ENCODE measurements at places on chromosomes 1 and 21.

GRCh38 chr1:39268906-39269305 lies 64.4 kb downstream of the MACF1 start:
- DNase-seq, result no peak

- DNase-seq, result no peak
Measured at GRCh38 chr1:152972196-152972886, 1.9 kb downstream of the SPRR4 start.

- no peak for DNase-seq
Measured at GRCh38 chr1:109610609-109611307, 8.7 kb downstream of the GNAT2 start.

DNA sequence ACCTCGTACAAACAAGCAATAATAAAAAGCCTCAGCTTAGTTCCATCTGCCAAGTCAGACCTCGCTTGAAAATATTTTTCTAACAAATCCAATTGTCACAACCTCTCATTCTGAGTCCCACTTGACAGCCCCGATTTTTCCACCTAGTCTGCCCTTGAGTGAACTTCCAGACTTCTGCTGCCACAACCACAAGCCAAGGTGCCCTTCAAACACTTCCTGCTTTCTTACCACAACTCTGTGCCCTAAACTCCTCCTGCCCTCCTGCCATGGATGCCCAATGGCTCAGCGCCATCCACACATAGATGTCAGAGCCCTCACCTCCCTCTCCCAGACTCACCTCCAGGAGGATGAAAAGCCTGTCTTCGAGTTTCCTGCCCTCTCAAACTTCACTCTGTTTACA lies 3.9 kb downstream of the TMPRSS2 start:
- no peak for DNase-seq

DNA sequence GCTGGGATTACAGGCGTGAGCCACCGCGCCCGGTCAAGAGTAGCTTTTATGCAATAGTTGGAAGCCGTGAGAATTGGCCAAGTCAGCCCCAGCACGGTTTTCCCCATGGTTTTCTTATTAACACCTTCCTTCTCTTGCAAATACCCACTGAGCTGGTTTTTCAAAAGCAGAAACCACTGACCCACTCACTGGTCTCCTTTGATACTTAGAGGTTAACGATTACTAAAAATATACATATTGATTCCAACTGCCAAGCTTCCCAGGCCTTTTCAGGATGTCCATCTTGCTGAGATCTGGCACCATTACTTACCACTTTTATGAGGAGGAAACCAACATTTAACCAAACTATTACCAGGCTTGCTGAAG lies 25.9 kb upstream of the TARDBP start:
- no peak for DNase-seq

DNA sequence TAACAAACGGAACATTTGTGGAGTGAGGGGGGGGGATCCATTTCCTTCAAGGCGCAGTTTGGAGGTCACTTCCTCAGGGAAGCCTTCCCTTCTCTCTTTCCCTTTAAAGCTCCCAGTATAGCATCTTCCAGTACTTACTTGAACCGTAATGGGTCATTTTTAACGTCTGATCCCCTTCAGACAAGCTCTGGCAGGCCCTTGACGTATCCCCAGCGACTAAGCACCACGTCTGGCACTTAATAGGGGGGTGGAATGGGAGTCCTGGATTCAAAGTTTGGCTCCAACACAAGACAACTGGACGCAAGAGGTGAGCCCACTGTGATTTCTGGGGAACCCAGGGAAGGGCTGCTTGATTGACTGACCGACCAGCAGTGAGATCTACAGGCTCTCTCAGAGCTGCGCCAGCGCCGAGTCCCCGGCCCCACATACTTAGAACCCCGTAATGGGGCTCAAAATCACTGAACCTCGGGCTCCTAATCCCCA lies 441 bp downstream of the YARS1 start:
- DNase-seq, result peak; percentile 25

DNA sequence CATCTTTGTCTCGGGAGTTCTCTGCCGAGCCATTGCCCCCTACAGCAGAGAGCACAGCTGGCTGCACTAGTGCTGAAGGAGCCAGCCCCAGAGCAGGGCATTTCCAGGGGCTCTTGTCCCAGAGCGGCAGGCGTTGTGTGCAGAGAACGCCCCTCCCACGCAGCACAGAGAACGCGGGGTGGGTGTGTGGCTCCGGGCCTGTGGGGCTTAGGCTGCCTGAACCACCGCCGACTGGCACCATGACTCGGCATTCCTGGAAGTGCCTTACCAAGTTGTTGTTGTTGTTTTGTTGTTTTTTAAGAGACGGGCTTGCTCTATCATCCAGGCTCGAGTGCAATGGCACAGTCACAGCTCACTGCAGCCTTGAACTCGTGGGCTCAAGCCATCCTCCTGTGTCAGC lies 15.8 kb upstream of the DIP2A start:
- DNase-seq, result no peak

DNA sequence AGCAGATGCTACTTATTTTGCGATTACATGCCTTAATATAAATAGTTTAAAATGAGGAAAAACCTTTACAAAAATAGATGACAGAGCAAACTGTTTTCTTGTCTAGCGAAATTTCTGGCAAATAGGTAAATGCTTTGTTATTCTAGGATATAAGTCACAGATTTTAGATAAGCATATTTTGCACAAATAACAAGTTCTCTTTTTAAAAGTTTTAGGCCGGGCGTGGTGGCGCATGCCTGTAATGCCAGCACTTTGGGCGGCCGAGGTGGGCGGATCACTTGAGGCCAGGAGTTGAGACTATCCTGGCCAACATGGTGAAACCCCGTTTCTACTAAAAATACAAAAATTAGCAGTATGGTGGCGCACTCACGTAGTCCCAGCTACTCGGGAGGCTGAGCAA lies 20.3 kb upstream of the ERRFI1 start:
- no peak for DNase-seq

- DNase-seq, result no peak
Measured at GRCh38 chr1:66848193-66848592, 47.1 kb upstream of the INSL5 start.

- DNase-seq, result no peak
Measured at GRCh38 chr1:150808121-150808520, at the start of gene CTSK. TSS of gene CTSK (minus strand) at chr1:150808260. CDS start at chr1:150806805, 1,455 bp downstream.

DNA sequence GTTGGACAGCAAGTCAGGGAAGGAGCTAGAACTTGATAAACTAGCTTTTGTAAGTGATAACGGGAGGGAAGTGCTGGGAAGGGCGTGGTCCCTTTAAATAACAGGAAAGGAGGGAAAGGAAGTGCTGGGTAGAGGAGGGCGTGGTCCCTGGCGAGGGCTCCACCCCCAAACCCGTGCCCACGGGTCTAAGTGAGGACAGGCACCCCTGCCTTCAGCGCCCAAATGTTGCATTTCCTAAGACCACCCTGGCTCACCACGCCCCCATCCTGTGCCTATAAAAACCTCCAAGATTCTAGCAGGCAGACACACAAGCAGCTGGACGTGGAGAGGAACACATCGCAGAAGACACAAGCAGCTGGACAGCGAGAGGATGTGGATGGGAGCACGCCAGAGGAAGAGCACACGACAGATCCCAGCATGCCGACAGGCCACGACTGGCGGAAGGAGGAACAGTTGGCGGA lies 58.5 kb downstream of the PALMD start:
- DNase-seq, result no peak

DNA sequence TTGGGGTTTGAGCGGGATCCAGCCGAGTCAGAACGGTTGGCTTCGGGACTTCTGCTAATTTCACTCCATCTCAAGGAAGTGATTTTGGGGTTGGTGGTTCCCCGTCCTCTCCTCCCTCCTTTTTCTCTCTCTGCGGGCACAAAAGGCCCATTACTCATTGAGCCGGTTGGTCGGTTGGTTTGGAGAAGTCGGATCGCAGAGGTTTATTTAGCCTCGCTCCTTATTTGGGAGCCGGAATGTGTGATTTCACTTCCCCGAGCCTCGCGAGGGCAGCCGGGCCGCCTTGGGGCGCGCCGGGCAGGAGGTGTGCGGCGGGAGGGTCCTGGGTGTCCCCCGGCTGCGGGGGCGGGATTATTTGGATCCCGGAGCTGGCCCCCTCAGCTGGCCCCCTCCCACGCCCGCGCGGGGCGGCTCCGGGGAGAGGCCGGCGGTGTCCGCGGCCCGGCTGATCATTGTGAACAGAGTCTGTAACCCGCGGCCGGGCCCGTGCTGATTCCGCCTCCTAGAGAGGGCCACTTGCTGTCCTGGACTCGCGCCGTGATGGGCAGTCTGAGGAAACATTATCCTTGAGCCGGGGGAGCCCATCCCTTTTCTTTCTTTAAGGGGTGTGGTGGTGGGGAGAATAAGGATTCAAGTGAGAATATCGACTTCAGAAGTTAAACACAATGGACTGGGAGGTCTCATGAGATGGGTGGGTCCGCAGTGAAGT lies 1.2 kb downstream of the MAPKAPK2 start:
- DNase-seq, result peak; percentile 74

GRCh38 chr1:75129983-75130789 lies 4.0 kb upstream of the LHX8 start:
- no peak for DNase-seq

DNA sequence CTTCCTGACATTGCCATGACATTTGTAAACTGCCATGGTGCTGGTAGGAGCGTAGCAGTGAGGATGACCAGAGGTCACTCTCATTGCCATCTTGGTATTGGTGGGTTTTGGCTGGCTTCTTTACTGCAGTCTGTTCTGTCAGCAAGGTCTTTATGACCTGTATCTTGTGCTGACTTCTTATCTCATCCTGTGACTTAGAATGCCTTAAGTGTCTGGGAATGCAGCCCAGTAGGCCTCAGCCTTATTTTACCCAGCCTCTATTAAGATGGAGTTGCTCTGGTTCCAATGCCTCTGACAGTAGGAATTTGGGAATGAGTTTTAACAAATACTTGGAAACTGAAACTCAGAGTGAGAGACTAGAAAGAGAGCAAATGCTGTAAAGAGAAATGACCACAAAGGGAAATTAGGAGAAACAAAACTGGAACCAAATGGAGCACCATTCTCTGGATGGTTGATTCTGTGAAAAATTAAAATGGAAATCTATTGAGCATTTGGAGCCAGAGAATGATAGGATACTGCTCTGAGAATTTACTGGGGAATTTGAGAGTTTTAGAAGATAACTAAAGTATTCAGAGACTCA lies 50.1 kb upstream of the RHOU start:
- no peak for DNase-seq

DNA sequence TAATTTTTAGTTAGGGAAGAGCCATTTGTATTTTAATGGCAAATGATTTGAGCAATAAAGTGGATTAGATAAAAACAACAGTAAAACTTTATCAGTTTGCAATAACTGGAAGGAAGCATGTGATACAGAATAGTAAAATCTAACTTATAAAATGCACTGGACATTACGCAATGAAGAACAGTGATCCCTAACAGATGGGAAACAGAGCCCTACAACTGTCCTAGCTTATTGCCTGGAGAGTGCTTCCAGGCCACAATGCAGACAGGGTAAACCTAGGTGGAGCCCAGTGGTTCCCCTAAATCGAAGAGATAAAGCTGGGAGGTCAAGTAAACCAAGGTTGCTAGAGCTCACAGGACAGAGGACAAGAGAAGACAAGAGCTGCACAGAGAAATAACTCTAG lies 7.0 kb downstream of the OMA1 start:
- DNase-seq, result no peak

GRCh38 chr1:215792446-215792845 lies 225.3 kb downstream of the KCTD3 start:
- DNase-seq, result no peak

- DNase-seq, result no peak
Measured at GRCh38 chr1:223645903-223646302, 19.6 kb downstream of the CAPN8 start.

Data from GM20000 (cell line).